ENCODE measurements at places on chromosomes 5 and 9.

DNA sequence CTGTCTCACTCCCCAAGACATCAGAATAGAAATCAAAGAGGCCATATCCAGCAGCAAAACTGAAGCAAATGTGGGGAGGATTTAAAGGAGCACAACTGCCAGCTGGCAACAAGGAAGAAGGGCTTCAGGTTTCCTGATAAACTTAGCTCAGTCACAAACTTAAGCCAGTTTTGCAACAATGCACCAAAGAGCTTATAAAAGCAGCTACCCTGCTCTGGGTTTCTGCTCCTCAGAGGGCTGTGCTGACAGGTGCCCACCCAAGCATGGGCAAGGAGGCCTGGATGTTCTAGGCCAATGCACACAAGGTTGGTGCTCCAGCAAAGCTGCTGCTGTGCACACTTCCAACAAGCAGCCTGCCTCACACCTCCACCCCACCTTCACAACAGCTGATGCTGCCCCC lies 132.9 kb downstream of the SIL1 start:
- no peak for DNase-seq

GRCh38 chr5:40675396-40676133 lies 4.2 kb upstream of the PTGER4 start:
- no peak for DNase-seq

- peak; percentile 31 for DNase-seq
Observed at GRCh38 chr9:19513671-19514275, 105.0 kb downstream of the ACER2 start.

DNA sequence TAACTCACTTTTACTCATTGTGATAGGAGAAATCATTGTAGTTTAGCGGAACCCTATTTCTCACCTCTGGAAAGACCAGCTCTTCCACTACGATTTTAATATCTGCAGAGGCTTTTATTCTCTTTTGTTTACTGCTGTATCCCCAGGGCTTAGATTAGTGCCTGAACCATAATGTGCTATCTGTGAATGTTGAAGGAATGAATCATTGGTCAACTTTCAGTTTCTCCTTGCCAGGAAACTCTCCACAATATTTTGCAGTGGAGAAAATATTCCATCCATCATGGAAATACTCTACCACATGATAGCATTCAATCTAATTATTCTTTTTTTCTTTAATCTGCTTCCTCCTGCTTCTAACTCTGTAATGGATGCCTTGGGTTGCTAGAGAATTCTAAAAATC lies 263.5 kb upstream of the PTPRD start:
- DNase-seq: peak; percentile 54

DNA sequence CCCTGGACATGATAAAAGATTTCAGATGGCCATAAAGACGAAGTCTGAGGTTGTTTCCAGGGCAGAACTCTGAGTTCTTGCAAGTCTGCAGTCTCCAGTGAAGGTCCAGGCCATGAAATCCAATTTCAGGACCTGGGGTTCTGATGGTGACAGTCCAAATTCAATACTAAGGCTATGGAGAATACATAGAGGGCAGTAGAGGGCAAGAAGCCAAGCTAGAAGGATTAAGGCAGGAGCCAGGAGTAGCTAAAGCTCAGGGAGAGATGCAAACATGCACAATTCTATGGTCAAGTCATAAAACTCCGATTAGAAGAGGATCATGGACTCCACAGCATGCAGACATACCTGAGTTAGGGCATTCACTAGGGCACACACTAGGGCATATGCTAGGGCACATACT lies 11.4 kb downstream of the SLIT3 start:
- no peak for DNase-seq

- peak; percentile 71 for DNase-seq
Observed at GRCh38 chr5:72503888-72504491, 3.2 kb downstream of the ZNF366 start.

DNA sequence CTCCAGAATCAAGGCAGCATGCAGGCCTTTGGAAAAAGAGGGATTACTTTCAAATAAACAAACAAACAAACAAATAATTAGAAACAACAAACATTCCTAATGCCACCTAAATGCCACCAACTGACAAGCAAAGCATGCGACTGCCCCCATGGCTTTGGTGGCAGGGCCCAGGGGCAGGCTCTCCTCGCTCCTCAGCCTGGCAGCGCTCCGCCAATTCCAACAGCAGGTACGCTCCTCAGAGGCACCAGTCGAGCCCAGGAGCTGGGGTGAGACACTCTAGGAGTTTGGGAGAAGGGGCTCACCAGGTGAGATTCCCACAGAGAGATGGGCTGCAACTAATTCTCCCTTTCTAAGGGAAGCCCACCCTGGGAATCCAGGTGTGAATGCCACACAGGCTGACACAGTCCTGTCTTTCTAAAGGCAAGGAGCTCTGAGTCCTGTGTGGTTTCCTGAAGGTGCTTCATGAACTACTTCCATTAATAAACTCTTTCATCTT lies 27.8 kb downstream of the CSF2 start:
- no peak for DNase-seq

DNA sequence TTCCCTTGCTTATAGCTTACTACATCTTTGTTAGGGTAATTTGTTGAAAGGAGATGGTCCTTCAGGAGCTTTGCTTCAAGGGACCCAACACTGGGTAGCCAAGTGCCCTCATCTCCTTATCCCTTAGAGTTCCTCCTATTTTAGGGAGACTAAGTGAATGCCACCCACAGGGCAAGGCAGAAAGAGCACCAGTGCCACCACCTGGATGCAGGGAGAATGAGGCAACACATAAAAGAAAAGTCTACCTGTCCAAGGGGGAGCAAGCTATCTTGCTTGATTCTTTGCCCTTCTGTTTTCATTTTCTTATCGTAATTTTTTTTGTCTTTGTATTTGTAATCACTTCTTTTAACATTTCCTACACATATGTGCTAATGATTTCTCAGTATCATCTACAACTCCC lies 205.5 kb downstream of the NPR3 start:
- peak; percentile 62 for DNase-seq

DNA sequence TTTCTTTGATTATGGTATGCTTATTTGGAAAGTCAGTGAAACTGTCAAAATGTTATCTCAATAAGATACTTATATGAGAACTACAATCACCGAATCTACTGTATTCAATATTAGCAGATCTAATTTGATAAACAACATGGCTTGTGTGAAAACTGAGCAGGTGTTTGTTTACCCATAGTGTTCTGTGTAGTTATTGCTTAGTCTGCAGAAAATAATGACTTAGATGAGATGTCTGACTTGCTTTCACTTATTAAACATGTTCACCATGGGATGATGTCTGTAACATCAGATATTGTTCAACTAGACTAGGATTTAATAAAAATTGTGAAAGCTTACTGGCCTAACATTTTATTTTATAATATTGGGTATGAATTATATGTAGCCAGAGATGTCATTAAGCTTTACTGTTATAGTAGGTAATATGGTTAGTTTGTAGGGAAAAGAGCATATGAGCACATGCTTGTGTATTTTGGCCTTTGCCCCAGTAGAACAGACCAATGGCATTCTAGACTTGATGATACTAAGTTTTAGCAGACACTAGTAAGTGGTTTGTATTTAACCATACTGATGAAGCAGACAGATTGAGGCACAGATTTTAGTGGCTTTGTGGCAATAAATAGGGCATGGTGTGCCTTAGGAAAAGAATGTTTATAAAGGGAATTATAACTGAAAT lies 16.4 kb downstream of the SUB1 start:
- no peak for DNase-seq

- no peak for DNase-seq
Observed at GRCh38 chr5:9818340-9818845, 188.2 kb upstream of the TAS2R1 start.

GRCh38 chr9:114539701-114540380 lies 34.6 kb upstream of the WHRN start:
- DNase-seq: no peak

- DNase-seq: no peak
Observed at GRCh38 chr5:25448190-25448621, 803.4 kb upstream of the CDH10 start.

- DNase-seq: no peak
Observed at GRCh38 chr9:89536145-89536574, 38.2 kb upstream of the SEMA4D start.

- DNase-seq: peak; percentile 53
Observed at GRCh38 chr5:170451747-170452365, 52.0 kb upstream of the KCNIP1 start.

- no peak for DNase-seq
Observed at GRCh38 chr5:59357381-59357977, 536.0 kb downstream of the PDE4D start.

GRCh38 chr9:89879276-89879675 lies 274.5 kb downstream of the GADD45G start:
- no peak for DNase-seq

GRCh38 chr9:20030221-20030620 lies 241.4 kb upstream of the SLC24A2 start:
- DNase-seq: no peak

DNA sequence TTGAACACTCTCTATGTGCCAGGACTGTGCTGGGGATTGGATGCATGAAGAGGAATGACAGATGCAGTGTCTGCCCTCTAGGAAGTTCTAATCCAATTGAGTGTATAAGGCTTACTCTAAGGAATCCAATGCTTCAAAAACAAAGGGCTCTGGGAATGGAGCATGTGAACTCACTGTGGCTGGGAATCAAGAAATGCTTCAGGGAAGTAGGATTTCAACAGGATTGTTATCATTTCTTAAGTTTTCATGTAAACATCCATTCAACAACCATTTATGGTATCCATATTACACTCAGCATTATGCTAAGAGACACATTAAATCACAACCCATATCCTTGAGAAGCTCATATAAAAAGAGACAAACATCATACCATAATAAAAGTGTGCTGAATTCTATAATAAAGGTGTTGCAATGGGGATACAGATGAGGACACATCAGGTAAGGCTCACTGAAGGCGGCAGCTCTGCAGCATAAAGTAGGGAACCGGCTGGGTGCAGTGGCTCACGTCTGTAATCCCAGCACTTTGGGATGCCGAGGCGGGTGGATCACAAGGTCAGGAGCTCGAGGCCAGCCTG lies 11.3 kb downstream of the SIL1 start:
- DNase-seq: peak; percentile 32

GRCh38 chr9:131264231-131264630 lies 12.1 kb downstream of the FAM78A start:
- no peak for DNase-seq

DNA sequence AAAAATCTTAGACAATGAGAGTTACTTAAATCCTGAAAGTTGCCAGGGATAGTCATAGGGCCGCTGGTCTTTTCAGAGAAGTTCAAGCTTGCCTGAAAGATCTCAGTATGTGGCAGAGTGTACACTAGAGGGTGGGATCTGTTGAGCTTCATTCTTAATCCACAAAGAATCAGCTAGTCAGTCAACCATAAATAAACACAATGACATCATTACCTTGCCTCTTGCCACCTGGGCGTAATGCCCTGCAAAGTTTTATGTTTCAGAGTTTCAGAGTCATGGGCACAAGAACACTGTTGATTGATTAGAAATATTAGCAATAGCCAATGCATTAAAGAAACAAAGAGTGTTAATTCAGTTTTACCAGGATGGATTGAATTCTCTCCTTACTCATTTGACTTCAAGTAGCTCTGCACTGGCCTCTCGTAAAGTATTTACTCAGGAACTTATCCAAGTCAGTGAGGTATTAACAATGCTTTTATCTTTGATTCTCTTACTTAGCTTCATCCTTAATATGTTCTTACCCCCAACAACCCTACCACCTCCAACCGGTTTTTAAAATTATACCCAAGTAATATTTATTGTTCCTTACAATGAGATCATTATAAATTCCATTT lies 14.3 kb upstream of the ANXA1 start:
- DNase-seq: no peak

DNA sequence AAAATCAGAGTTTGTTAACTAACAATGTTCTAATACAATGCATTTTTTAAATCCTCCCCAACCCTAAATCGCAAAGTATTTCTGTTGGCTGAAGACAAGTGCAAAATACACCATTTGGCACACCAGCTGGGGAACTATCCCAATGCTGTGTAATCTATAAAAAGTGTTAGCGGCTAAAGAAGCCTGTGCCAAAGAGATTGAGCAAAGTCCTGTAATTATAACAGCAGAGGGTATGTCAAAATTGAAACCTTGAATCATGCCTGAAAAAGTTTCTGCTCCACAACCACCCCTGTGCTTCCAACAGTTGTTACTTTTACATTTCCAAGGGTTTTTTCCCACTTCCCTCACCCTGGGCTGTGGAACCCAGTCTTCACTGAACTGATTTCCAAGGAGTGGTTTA lies 83.1 kb upstream of the PLPP6 start:
- DNase-seq: no peak

GRCh38 chr5:69013481-69013880 lies 80.3 kb upstream of the SLC30A5 start:
- no peak for DNase-seq

GRCh38 chr9:75087824-75088645 lies at the start of the genes NMRK1 and OSTF1:
Gene NMRK1 (minus strand): TSS chr9:75088155. CDS start chr9:75083115, 5,040 bp downstream.
Gene OSTF1 (plus strand): TSS chr9:75088514. CDS start chr9:75088693, 179 bp downstream.
- DNase-seq: peak; percentile 98

DNA sequence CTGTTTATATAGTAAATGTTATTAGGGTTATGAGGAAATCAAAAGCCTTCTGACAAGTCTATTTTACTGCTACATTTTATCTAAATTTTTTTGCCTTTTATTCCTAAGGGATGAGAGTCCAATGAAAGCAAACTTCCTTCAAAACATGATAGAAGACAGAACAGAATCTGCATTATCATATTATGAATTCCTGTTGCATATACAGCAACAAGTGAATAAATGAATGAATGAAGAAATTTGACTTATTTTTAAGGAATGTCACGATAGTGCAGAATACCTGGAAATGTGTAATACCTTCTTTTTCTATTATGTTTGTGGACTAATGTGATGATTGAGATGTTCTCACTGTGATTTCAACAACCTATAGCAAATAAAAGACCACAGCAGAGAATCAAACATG lies 13.5 kb upstream of the CAMLG start:
- DNase-seq: no peak

- peak; percentile 86 for DNase-seq
Observed at GRCh38 chr9:109989296-109989695, 209.3 kb downstream of the PALM2AKAP2 start.

DNA sequence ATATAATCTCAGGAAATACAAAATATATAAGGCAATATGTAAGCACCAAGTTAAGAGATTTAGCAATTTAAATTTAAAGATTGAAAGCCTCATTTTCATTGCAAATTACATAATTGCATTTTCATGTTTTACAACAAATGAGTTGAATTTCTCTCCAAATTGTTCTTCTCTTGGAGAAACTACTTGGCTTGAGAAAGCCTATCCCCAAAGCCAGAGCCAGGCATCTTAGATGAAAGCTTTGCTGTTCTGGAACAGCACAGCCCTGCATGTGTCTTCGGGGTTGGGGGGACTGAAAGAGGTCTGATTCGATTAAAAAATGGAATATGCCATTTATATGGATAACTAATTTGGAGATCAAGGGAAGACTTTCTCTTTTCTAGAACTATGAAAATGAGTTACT lies 212.0 kb downstream of the PARP8 start:
- no peak for DNase-seq

- DNase-seq: no peak
Observed at GRCh38 chr5:123928401-123928800, 416.4 kb downstream of the CSNK1G3 start.

DNA sequence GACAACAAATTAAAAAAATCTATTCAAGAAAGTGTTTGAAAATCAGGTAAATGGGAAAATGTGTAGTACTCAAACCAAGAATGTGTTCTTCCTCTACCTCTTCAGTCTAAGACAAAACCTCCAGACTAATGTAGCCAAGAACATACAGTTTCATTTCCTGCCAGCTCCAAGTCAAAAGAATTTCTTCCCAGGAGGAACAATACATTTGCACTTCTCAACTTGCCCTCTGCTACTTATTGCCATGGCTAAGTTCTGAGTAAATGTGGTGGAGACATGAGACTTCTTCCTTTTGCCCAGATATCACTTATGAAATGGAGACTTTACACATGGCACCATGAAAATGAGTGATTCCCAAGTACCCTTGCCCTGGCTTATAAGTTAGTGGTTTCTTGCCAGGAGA lies 2112.2 kb upstream of the C9orf72 start:
- DNase-seq: no peak

- DNase-seq: no peak
Observed at GRCh38 chr9:120765910-120766425, 27.2 kb downstream of the FBXW2 start.
